ENCODE measurements at places on chromosomes 7 and 10.

- DNase-seq = no peak
Observed at GRCh38 chr7:23925088-23925487, 215.1 kb downstream of the STK31 start.

GRCh38 chr10:51145375-51145774 is 71.1 kb downstream of the PRKG1 start:
- no peak for DNase-seq

DNA sequence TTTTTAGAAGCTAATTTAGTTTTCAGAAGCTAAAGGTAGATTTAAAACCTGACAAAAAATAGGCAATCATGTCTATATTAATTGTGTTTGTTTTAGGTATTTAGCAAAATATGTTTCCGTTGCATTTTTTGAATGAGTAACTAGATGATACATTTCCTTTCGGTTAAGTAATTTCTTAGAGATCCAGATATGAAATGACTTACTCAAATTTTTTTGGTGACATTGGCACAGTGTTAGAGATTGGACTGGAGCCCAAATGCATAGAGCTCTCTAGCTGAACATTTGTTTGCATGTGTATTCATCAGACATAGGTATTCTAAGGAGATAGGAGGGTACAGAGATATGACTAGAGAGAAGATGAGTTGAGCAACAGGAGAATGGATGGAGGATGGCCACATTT is 1.9 kb downstream of the BUB3 start:
- DNase-seq = no peak

GRCh38 chr10:126561921-126562680 is 108.4 kb downstream of the C10orf90 start:
- no peak for DNase-seq

DNA sequence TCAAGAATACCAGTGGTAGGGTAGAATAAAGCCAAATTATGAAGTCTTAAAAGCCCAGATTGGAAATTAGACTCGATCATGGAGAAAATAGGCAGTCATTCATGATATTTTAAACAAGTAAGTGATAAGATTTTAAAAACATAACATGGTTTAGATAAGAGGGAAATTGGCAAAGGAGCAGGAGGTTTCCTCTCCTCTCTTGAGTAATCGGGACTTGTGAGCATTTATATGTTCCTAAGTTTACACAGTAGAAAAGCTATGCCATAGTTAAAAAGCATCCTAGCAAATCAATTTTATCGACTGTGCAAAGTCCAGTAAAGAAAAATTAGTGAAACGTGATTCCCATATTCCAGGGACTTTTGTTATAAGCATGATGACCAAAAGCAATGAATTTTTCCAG is 313.2 kb downstream of the AHR start:
- no peak for DNase-seq

- DNase-seq = no peak
Observed at GRCh38 chr10:1747590-1748157, 10.3 kb upstream of the ADARB2 start.

DNA sequence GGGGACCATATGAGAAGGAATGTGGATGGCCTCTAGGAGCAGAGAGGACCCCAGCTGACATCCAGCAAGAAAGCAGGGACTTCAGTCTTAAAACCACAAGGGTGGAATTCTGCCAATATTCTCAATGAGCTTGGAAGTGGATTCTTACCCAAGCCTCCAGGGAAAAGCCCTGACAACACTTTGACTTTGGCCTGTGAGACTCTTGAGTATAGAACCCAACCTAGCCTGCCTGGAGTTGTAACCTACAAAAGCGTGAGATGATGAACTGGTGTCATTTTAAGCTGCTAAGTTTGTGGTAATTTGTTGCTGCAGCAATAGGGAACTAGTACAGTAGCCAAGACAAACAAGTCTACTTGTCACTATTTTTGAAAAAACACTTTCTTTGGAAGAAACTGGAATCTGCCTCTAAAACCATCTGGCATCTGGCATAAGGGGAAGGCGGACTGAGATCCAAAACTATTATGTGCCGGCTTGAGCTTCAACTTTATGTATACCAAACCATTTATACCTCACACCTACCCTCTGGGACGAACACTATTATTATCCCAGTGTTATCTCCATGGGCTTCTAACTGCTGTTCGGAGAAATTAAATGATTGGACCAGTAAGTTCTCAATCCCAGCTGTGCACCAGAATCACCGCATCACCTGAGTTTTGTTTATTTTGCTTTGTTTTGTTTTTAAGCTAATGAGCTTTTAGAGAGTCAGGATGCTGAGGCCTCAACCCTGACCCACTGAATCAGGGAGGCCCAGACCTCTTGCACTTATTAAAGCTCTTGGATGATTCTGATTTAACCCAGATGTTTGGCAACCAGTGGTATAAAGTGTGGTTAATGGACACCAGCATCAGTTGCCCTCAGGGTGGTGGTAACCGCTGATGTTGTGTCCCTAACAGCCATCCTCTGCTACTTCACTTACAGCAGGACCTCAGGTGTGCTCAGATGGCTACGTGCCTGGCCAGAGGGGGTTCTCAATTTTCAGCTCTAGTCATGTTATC is 83.0 kb downstream of the C1GALT1 start:
- no peak for DNase-seq

GRCh38 chr7:142876236-142876960 is 9.1 kb downstream of the TRPV6 start:
- no peak for DNase-seq

GRCh38 chr10:100912605-100913469 is at the start of gene SLF2:
Gene SLF2 (plus strand): TSS chr10:100912963. CDS start chr10:100913111, 148 bp downstream.
- peak; percentile 98 for DNase-seq
